ENCODE measurements at places on chromosomes 7 and 10.
A peak's percentile ranks its signal among the peaks of the same experiment; 100 is the strongest.

GRCh38 chr10:104441329-104442000 is 87.8 kb downstream of the CFAP58 start:
- no peak for DNase-seq

DNA sequence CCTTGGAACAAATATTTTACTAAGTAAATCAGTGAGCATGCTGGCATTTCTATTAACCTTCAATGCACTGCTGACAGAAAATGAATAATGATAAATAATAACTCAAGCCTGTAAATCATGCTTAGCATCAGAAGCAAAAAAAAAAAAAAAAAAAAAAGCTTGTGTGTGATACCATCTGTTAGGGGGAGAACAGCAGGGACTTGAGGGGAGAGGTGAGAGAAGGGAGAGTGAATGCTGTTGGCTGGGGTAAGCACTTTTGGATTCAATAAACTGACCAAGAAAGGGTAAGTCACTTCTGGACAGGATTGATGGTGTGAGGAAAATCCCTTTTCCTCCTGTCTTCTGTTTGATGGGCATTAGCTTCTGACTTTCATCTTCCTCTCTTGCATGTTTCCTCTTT is 996.4 kb downstream of the KCNMA1 start:
- DNase-seq = no peak

- no peak for DNase-seq
These were observed 308.1 kb upstream of the PFKP start for GRCh38 chr10:2759233-2759632.

- no peak for DNase-seq
These were observed 24.9 kb downstream of the CALML3 start for GRCh38 chr10:5549462-5550249.

GRCh38 chr7:19834566-19834965 is 61.1 kb upstream of the TMEM196 start:
- DNase-seq = no peak

- DNase-seq = no peak
These were observed 33.9 kb upstream of the MSMB start for GRCh38 chr10:46079831-46080585.

DNA sequence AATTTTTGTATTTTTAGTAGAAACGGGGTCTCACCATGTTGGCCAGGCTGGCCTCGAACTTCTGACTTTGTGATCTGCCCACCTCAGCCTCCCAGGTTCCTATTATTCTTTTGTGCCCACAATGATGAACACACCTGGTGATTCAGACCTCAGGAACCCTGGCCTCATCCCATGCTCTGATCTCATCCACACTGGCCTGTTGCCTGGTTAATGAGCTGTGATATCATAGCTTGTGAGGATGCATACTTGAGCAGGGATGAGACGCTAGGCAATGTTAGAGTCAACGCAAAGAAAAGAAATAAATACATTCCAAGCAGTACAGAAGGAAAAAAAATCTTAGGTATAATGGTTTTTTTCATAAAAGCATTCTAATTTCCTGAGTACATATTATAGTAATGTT is 82.4 kb upstream of the RNF32 start:
- no peak for DNase-seq

- DNase-seq = no peak
These were observed 47.7 kb upstream of the BICC1 start for GRCh38 chr10:58464956-58465355.

- peak; percentile 87 for DNase-seq
These were observed at the start of gene COMTD1 for GRCh38 chr10:75235375-75236177. TSS of gene COMTD1 (minus strand) at chr10:75235957. CDS start at chr10:75235928, 29 bp downstream.

DNA sequence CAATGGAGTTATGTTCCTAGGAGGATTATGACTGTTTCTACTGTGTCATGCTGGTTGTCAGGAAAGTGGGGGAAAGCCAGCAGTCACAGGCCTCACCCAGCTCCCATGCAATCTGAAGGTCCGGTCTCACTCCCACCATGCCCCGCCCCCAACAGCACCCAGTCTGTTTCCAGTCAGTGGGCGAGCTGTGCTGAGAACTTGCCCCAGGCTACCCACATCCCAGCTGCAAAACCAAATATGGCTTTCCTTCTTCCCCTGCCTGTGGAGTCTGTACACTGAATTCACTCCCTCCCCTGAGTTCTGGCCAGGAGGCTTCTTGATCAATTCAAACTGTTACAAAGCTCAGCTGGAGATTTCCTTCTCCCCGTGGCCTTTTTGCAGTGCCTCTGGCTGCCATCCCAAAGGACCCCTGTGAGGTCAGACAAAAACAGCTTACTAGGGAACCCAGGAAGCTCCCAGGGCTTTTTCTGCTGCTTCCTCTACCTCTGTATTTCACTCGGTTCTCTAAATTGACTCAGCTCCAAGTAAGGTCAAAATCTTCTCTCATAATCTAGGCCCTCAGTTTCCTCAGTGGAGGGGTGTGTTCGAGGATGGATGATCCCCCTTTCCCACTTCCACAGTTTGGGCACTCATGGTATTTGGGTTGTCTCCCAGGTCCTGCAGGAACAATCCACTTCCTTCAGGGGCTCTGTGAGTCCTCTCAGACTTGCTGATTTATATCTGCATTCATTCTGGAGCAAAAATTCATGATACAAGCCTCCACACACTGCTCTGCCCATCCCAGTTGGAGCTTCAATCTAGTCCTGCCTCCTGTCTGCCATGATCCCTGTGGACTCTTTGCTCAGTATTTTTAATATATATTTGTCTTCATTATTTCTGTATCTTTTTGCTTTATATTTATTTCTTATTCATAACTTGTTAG is 205.5 kb downstream of the SEMA3D start:
- DNase-seq = no peak

GRCh38 chr7:37820708-37821468 is 27.5 kb upstream of the NME8 start:
- DNase-seq = no peak

- DNase-seq = no peak
These were observed 44.9 kb upstream of the ZNF32 start for GRCh38 chr10:43693602-43694001.

DNA sequence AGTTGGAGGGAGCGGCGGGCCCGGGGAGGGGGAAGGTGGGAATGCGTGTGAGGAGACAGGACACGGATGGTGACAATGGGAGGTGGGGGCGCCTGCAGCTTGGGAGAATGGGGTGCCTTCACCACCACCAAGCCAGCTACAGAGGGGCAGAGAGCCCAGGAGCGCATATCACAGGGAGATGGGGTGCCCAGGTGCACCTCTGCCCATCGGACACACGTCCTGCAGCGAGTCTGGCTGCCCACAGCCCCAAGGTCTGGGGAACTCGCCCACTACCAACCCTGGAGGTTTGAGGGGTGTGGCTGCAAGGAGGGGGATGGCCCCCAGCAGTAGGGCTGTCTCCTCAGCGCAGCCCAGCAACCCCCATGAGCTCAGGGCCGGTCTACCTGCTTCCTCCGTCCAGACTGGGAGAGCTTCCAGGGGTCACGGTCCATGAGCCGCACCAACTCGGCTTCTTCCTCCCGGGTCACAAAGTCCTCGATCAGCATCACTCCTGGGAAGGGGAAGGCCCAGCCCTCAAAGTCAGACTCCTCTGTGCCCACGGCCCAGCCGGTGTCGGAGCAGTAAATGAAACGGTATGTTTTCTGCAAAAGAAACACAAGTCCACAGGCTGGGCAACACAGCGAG is 5.3 kb downstream of the ALKBH4 start:
- DNase-seq = no peak

DNA sequence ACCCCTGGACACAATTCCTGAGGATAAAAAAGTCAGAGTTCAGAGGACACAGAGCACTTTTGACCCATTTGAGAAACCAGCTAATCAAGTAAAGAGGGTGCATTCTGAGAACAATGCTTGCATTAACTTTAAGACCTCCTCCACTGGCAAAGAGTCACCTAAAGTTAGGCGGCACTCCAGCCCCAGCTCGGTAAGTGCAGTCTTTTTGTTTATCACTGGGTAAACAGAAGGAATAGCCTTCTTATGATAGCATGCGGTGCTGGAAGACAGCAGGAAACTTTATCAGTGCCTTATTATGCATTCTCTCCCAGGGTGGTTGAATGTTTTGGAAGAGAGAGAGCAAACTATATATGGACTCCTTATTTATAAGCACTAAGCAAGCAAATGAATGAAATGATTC is 130.5 kb downstream of the CDK14 start:
- no peak for DNase-seq

- no peak for DNase-seq
These were observed 304.4 kb upstream of the LYZL1 start for GRCh38 chr10:28984431-28984830.

- no peak for DNase-seq
These were observed 101.2 kb downstream of the DNMBP start for GRCh38 chr10:99908512-99908911.

DNA sequence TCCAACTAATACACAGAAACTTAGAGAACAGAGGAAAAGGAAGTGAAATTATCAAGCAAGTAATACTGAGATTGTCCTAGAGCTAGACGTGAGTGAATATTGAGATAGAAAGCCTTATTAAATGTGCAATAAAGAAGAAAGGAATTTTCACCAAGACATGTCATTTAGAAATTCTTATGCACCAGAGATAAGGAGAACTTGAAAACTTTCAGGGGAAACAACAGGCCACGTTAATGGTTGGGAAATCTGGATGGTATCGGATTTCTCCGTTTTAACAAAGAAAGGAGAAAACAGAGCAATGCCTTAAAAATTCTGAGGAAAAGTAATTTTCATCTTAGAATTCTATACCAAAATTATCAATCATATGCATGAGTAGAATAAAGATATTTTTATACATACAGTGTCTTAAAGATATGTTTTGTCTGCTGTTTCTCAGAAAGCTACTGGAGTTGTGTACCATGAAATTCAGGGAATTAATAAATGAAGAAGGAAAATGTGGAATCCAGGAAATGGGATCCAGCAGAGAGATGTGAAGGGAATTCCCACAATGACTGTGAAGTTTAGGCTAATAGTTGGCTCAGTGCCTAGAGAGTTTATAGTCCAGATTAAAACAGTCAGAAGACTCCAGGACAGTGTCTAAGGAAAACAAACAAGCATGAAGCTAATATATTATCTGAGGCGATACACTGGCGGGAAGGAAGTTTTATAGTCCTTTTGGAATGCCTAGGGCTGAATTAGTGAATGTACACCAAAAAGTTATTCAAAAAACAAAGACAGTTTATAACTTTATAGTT is 159.5 kb downstream of the PPP1R9A start:
- no peak for DNase-seq

DNA sequence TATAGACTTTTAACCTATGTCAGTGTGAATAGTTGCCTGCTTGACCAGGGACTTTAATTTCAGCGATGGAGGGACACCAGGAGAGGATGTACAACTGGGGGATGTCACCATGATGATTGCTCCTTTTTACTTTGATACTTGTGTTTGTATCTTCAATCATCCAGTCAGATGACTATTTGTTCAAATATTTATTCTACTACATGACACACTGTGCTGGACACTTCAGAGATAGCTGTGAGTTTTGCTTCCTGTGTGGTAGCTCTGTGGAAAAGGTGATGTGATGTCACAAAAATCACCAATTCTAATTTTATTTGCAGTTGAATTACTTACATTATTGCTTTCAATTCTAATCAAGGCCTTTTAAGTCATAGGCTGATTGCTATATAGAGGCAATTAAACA is 62.7 kb upstream of the CREB5 start:
- no peak for DNase-seq

Measured in activated CD4-positive, CD25-positive, alpha-beta regulatory T cell (primary cell).